ENCODE measurements at places on chromosomes 2 and 18. TPM values are rescaled to one million over a fixed set of nuclear protein-coding genes. Genes with fewer than 3 reads are reported as not detected.

DNA sequence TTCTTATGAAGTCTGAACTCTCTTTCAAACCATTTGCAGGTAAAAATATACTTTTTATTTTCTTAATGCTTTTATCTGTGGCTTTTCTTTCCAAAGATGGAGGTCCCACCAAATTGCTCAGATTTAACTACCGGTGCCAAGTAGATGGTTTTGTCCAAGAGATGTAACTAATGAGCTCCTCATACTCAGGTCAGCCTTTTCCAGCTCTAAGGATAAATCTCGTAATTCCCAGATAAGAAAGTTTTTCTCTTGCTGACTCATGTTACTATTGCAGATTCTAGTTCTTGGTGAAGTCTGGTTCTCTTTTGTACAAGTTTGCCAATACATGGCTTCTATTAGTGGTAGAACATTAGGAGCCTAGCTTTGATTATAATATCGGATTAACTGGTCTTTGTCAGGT lies 550.8 kb upstream of the ZNF804A start:
- DNase-seq = no peak

DNA sequence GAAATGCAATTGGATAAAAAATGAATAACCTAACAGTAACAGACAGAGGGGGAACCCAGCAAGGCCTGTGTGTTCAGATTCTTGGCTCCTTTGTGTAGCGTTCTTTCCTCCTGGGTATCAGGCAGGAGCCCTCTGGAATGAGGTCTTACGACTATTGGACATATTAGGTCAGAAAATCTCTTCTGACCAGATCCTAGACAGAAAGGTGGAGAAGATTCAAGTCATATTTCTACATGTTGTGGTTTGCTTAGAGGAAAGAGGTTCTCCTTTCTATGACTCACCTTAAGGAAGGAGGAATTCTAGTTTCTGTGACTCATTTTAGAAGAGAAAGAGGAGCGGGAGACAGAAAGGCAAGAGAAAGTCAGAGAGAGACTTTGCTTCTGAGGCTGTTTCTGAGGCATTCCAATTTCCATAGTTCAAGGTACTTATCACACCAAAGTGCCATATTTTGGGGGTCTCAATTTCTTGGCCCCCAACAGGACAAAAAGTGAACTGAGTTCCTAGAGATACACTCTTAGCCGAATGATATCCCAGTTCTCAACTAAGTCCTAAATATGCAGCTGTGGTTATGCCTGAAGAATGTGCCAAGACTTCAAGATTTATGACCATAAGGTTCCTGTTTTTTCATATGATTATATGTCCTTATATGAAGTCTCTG lies 618.6 kb downstream of the ZEB2 start:
- no peak for DNase-seq

The ABCB11 gene
- total RNA-seq = 0.06 TPM

DNA sequence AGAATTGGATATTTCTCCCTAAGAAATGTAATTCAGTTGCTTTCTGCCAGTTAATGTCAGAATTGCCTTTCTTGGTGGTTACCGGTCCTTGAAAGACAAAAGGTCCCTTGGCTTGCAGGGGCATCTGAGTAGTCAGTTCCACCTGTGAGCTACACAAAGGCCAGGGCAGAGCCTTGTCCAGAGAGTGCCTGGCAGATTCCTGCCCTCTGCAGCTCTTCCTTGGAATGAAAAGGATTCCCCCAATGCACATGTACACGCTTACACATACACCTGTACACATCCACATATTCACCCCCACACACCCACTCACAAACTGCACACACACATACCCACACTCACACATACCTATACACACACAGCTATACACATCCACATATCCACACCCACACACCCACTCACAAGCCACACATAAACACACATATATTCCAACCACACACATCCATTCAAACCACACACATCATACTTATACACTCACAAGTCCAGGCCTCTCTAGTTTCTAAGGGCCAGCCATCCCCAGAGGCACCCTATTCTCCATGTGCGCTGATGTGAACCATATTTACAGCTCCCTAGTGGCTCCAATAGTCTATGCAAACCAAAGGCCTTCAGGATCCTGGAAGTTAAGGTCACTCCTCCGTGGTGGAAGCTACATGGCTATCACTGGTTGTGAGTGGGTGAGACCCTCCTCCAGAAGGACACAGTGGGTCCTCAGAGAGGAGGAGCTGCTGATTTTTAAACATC lies 9.6 kb downstream of the CYRIA start:
- DNase-seq = no peak

GRCh38 chr2:185813707-185814106 lies 75.1 kb downstream of the FSIP2 start:
- no peak for DNase-seq

The GPR155 gene
- total RNA-seq = 6.3 TPM

GRCh38 chr2:198715302-198715835 lies 742.4 kb downstream of the SATB2 start:
- no peak for DNase-seq

Data from upper lobe of right lung (tissue), 1 donor.